Astrocyte of the cerebellum (primary cell): ENCODE measurements at places on chromosomes 4 and X.

DNA sequence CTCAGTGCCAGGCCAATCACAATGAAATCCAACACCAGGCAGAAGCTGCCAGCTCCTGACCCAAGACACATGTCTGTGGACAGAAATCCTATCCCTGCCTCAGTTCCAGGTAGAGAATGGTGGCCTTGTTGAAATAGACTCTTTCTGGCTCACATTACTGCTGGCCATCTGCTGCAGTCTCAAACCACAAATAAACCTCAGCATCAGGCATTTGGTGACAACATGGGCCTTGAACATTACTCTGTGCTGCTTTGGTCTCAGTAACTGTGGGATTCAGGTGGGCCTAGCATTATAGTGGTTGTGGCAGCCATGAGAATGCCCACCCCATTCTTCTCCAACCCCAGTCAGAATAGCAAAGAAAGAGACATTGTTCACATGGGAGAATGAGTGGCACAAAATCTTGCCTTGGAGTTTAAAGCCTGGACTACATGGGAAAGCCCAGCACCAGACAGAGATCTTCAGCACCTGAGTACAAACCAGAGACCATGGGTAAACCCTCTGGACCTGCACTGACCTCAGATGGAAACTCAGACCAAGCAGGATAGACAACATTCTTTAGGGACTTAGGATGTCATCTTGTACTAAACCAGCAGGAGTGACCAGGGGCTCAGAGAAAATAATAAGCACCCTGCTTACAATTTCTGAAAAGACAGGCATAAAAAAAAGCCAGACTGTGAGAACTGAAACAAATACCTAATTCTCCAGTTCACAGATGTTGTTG, 50.4 kb upstream of the TRAM1L1 start:
- DNase-seq: no peak

DNA sequence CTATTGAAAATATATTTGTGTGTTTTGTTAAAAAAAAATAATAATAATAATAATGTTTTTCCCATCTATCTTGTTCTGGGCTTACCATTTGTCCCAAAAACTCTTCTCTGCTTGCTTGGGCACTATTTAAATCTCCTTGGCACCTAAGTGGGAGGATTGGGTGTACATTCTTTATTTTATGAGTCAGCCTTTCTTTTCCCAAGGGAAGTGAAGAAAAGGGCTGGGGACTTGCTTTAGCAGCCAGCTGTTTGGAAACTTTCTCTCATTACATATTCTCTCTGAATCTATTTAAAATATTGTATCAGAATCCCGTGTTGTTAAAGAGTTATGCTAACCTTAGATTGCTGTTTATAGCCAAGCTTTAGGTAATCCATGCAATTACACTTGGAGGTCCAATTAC, 2332.4 kb downstream of the ARAP2 start:
- DNase-seq: no peak

GRCh38 chrX:101287402-101287801, 3.7 kb downstream of the TAF7L start:
- peak; percentile 22 for DNase-seq

DNA sequence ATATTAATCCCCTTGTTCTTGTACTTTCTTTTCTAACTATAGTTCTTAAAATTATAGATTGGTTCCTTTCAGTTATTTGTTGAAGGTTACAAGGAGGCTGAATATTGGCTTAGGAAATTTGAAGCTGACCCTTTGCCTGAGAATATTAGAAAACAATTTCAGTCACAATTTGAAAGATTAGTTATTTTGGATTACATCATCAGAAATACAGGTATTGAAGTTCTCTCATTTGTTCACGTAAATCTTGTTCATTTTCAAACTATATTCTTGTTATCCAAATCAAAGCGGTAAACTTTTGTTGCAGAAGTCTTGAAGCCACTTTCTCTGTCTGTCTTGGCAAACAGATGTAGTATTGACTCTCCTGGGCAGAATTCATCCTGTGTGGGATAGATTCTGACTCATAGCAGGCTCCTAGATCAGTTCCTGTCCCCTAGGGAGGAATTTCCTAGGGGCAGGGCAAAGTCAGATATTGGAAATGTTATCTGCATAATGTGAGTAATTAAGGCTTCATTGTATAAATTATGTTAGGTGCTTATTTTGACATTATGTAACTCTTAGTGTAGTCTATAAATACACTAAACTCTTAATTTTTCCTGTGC, 25.2 kb downstream of the PI4K2B start:
- peak; percentile 18 for DNase-seq

GRCh38 chrX:136115904-136116297, 31.4 kb upstream of the FHL1 start:
- no peak for DNase-seq

DNA sequence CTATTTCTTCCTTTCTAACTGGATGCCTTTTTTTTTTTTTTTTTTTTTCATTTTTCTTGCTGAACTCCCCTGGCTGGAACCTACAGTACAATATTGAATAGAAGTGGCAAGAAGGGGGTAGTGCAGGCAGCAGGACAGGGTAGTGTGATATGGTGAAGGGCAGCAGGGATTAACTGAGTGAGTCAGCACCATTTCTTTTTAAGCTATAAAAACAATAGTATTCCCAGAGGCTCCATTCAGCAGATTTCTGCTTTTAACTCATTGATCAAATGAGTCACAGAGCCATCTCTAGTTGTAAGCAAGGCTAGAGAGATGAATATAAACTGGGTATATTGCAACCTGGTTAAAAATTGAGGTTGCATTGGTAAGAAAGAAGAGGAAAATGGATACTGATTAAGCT, 53.6 kb upstream of the SETD7 start:
- no peak for DNase-seq

DNA sequence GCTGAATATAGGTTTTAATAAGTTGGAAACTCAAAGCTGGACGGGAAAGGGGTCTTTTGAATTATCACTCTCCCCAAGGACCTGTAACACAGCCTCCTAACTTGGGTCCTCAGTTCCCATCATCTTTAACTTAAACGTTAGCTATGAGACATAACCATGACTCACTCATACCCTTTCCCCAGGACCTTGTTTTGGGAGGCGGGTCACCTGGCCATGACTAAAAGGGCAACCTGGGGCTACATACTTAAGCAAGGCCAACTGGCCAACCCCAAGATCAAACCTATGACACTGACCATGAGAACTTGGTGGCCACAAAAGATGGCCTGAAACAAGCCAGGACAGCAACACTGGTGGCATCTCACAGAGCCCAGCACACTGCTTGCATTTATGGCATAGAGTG, 89.0 kb downstream of the SH3KBP1 start:
- DNase-seq: no peak

- no peak for DNase-seq
These were observed 26.1 kb upstream of the PRDM8 start for GRCh38 chr4:80171251-80171650.

- no peak for DNase-seq
These were observed 83.1 kb downstream of the MID1 start for GRCh38 chrX:10537308-10537707.

- DNase-seq: no peak
These were observed 77.2 kb downstream of the FHIP1A start for GRCh38 chr4:151486168-151486567.

DNA sequence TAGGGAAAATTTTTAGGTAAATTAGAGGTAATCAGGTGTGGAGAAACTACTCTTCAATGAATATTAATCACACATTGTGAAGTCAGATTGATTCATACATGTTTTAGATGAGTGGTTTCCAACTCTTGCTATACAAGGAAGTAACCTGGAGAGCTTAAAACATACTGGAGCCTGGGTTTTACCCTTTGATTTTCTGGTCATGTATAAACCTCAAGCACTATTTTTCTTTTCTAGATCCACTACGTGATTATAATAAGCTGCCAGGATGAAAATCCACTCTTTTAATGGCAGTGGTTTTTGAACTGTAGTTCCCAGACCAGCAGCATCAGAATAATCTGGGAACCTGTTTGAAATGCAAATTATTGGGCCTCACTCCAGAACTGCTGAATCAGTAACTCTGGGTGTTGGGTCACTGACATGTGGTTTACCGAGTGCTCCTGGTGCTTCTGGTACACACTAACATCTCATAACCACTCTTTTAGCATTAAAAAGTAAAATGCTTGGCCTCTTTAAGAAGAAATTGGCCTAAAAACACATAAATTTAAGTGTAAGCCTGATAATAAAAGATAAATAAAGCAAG, 63.4 kb downstream of the DCAF12L1 start:
- peak; percentile 26 for DNase-seq

DNA sequence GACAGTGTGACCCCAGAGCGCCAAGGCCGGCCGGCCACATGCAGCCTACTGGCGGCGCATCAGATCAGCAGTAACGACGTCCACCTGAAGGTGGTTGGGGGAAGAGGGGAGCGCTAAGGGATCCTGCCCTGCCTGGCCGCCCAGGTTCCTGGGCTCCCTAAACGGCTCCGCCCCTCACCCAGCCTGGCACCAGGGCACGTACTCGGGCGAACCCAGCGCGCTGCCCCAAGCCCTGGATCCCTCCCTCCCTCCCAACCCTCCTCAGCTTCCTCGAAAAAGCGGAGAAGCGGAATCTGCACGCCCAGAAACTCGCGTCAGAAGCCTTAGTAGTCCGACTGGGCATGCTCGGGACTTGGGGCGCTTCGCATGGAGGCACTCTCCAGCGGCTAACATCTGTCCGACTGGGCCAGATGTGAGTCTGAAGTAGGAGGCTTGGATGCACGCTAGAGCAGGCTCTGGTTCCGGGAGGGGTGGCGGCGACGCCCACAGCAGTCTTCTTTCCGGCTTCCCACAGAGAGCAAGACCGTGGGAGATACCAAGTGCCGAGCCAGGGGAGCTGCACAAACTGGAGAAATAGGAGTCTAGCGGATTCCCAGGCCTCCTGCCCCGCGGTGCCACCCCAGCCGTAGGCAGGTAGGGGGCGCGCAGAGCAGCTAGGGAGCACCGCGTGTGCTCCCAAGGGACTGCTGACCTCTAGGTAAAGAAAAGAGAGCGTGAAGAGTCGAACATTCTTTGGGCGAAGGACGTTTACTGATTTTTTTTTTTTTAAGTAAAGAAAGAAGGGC, 114.3 kb upstream of the TEX13C start:
- no peak for DNase-seq

- no peak for DNase-seq
These were observed 58.1 kb upstream of the BCOR start for GRCh38 chrX:40155589-40156469.

- DNase-seq: no peak
These were observed 9.2 kb upstream of the ANXA3 start for GRCh38 chr4:78542373-78542772.

- no peak for DNase-seq
These were observed 182.5 kb upstream of the TBL1X start for GRCh38 chrX:9282325-9282724.

DNA sequence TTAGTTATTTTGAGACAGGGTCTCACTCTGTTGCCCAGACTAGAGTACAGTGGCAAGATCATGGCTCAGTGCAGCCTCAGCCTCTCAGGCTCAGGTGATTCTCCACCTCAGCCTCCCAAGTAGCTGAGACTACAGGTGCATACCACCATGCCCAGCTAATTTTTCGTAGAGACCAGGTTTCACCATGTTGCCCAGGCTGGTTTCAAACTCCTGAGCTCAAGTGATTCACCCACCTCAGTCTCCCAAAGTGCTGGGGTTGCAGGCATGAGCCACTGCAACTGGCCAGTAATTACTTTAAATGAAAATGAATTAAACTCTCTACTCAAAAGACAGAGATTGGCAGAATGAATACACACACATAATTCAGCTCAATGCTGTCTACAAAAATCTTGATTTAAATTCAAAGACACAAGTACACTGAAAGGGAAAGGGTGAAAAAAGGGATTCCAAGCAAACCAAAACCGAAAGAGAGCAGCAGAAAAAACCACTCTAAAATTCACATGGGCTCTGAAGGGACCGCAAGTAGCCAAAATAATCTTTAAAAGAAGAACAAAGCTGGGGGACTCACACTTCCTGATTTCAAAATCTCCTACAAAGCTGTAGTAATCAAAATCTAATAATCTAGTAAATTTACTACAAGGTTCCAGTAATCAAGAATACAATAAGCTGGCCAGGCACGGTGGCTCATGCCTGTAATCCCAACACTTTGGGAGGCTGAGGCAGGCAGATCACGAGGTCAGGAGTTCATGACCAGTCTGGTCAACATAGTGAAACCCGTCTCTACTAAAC, 11.8 kb upstream of the SPON2 start:
- no peak for DNase-seq

GRCh38 chrX:146934256-146934655, 119.7 kb upstream of the CXorf51A start:
- DNase-seq: no peak

DNA sequence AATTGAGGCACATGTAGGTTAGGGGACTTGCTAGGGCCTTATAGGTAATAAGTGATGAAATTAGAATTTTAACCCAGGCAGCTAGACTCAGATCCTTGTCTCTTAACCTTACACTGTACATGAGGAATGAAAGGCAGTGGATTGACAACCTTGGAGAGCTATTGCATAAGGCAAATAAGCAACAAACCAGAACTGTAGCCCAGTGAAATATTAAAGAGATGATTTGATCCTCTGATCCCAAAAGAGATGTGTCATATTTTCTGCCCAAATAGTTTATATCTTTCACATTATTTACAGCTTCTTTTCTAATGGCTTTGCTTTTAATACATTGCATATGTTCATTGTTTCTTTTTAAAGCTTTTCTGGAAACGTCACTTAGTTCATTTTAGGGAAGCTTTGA, 252.6 kb downstream of the ANK2 start:
- DNase-seq: no peak

- DNase-seq: no peak
These were observed 733.9 kb upstream of the EPHA5 start for GRCh38 chr4:66404141-66404540.

GRCh38 chr4:125591290-125591689, 276.5 kb downstream of the FAT4 start:
- DNase-seq: no peak

DNA sequence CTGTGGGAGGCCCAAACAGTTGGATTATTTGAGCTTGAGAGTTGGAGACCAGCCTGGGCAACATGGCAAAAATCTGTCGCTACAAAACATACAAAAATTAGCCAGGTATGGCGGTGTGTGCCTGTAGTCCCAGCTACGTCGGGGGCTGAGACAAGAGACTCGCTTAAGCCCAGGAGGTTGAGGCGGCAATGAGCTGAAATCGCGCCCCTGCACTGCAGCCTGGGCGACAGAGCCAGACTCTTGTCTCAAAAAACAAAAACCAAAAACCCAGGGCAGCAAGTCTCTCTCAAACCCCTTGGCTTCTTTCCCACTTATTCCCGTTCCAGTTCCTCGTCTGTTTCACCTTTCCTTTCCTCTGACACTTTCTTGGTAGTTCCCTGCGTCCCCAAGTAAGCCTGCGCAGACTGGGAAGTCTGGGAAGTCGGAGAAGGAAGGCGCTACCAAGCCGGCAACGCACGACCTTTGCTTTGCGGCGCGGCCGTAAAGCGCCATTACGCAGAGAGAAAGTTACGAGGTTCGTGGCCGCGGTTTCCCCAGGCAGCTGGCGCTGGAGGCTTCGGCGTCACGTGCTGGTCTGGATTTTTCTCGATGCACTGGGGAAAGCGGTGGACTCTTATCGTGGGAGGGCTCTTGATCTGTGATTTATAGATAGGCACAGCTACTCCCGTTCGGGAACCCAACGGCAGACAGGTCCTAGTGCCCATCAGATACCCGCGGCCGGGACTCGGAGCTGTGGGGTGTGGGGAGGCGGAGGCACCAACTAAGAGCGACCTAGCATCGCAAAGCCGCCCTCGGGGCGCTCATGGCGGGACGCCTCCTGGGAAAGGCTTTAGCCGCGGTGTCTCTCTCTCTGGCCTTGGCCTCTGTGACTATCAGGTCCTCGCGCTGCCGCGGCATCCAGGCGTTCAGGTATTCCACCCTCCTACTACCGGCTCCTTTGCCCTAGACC, at the start of gene NUDT9:
Gene NUDT9, plus strand, starts transcription at position 470 of the 949 bp plus-strand sequence. Its CDS starts 333 bp downstream, at position 803.
- peak; percentile 88 for DNase-seq

- no peak for DNase-seq
These were observed 13.3 kb downstream of the ACOX3 start for GRCh38 chr4:8427262-8427661.
